CD4-positive, alpha-beta memory T cell (primary cell): ENCODE measurements at places on chromosomes 12 and 14.

DNA sequence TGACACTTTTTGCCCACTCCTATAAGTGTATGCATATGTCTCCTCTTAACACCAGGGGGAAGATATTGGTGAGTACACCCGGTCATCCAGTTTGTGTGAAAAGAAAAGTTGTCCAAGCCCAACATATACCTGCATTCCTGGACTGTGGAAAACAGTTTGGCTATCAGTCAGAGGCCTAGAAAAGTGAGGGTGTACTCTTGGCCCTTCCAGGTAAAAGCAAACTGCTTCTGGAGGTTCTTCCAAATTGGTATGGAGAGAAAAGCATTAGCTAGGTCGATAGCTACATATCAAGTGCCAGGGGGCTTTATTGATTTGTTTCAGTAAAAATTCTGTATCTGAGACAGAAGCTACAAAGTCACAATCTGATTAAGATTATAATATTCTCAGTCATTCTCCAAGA, 144.0 kb downstream of the SPTSSA start:
- DNase-seq, result no peak

GRCh38 chr14:92719890-92720323, 28.5 kb downstream of the LGMN start:
- DNase-seq, result no peak

DNA sequence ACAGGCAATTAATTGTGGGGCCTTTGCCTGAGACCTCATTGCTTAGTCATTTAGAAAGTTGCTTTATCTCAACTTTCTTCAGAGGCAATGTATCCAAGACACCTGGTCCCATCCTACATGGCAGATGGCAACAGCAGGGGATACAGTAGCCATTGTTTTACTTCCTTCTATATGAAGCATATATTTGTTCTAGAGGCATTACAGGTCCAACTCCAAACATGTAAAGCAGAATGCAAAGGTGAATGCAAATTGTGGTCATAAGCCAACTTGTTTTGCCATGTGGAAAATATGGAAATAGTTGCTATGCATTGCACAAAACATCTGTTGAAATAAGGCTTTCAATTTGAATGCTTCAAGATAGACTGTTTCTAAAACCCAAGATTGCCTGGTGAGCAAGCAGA, 109.8 kb upstream of the BCAT1 start:
- DNase-seq, result no peak

GRCh38 chr12:57583008-57583831, 7.8 kb upstream of the PIP4K2C start:
- peak; percentile 74 for DNase-seq

- no peak for DNase-seq
Measured at GRCh38 chr14:42848652-42849051, 1242.0 kb downstream of the LRFN5 start.

- peak; percentile 50 for DNase-seq
Measured at GRCh38 chr12:26833743-26834490, 923 bp upstream of the ITPR2 start.

DNA sequence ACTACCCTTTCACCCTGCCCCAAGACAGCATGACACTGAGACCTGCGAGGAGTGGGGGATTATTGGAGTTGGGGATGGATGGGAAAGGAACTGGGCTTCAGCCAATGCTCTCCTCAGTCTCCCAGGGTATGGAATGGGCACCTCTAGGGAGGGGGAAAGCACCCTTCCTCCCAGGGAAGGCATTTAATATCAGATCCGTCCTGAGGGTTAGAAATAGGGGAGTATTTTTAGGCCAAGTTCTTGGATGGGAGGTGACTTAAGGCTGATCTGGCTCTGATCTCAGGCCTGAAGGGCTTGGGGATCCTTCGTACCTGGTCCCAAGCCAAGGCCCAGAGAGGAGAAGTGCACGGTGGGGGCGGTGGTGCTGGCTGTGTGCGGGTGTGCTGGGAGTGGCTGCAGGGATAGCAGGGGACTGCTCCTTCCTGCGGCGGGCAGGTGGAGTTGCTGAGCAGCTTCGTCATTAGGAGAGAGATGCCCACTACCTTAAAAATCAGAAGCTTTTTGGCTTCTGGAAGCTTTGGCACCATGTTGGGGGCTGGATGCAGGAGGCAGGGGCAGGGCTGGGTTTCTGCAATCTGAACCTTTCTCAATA, 7.0 kb upstream of the CEBPE start:
- DNase-seq, result no peak

- no peak for DNase-seq
Measured at GRCh38 chr12:1498199-1498740, 96.1 kb downstream of the FBXL14 start.

DNA sequence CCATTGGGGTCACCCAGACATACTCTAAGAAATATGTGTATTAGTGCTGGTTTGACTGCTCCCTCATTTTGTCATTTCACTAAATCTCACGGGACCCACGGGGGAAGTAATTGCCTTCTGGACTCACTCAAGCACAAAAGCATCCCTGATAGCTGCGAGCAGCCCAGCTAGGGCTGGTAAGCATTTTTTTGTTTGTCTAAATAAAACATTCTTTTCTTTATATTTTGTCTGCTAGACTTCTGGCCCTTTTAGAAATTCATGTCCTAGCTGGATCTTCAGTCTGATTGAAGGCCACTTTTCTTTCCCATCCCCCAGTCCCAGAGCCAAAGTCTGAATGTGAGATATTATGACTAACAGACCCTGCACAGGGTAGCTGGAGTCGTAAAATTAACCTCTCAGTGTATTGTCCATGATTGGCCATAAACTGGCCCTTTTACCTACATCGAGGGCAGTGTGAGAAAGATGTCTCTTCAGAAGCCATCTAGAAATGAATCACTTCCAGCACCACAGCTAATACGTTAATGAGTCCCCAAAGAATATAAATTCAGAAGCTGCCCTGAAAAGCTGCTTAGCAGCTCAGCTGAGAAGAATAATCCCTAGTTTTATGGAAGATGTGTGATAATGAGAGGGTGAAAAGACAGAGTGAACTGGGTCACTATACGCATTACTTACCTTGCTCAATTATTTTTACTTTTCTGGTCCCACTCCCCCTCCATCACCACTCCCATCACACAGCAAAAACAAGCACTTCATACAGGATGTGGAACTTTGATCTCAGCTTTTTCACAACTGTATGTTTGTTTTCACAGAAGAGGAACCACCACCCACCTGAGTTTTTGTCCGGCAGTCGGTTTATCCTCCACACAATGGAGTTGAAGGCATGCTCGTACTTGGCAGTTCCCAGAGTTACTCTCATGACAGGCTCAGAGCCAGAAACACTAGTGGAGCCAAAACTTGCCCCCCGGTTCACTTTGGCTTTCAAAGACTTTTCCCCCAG, 55.6 kb upstream of the GTF2A1 start:
- no peak for DNase-seq

DNA sequence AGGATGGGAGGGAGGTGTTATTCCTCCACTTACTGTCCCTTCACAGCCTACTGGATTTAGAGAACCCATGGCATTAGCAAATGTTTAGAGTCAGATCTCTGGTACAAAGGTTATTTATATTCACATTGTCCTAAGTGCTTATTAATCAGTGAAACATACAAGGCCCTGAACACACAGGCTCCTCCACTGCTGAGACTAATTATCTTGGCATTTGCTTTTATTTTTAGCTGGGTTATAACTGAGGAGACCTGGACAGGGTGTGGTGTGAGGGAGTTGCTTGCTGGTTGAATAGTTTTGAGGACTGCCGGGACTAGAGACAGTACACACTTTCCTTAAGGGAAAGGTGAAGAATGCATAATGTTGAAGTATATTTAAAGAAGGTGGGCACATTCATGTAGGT, 77.5 kb downstream of the FIGNL2 start:
- no peak for DNase-seq

GRCh38 chr14:83280719-83281118, 1747.1 kb upstream of the SEL1L start:
- no peak for DNase-seq

DNA sequence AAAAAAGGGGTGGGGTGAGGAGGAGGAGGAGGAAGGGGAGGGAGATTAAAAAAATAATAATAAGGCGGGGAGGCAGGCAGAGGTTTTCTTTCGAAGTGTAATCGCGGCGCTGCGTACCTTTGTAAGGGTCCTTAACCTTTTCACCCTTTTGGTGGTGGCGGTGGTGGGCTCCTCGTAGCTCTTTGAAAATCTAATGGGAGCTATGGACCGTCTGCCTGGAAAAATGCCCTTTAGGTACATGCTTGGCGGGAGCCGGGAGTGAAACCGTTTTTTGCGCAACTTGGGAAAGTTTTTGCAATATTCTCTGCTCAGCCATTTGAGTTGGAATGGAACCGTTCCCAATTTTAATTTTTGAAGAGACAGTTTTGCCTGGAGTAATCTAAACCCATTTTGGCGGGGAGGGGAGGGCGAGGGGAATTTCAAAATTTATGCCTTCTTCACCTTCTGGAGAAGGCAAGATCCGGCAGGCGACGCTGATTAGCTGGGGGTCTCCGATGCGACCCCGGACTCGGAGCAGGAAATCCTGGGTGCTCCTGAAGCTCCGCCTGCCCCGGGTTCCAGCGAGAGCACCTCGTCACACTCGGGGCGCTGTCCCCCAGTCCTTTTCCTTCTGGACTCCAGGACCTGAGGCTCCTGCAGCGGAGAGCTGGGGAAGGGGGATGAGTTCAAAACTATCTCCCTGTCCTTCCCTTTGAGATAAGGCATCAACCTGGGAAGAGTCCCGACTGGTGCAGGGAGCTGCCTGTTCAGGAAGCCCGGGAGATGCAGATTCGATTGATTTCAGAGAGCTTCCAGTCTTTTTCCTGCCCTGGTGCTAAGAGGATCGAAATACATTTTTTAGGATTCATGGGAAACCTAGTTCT, 74.6 kb upstream of the TBX5 start:
- DNase-seq, result no peak

GRCh38 chr12:125674554-125675338, 609.5 kb downstream of the AACS start:
- DNase-seq, result no peak

- no peak for DNase-seq
Measured at GRCh38 chr12:121741743-121742142, 29.2 kb downstream of the TMEM120B start.

DNA sequence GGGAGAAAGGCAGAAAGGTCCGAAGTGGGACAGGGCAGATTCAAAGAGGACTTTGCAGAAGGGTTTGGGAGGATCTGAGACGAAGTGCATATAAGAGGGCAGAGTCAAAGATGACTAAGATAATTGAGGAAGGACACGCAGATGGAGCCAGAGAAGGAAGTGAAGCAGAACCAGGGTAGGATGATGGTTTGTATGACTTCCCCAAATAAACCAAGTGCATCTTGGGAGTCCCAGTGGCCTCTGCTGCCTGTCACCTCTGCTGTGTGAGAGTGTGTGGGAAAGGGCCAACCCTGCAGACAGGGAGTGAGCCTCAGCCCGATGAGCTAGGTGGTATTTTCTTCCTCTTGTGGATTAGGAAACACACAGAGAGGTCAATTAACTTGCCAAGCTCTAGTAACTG, 36.8 kb downstream of the FLVCR2 start:
- no peak for DNase-seq

DNA sequence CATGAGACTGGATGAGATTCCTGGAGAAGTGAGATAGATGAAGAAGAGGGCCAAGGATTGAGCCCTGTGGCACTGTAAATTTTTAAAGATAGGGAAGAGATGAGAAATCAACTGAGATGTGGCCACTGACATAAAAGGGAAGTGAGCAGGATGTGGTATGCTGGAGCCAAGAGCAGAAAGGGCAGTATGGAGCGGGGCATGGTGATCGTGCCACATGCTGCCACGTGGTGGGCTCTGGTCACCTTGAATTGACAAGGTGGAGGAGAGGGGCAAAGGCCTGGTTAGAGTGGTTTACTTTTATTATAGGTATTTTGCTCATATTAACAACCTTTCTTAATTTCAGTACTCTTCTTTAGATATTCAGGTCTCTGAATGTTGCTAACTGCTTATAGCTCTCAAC, 257.9 kb downstream of the NEDD1 start:
- DNase-seq, result no peak

- DNase-seq, result no peak
Measured at GRCh38 chr14:55120571-55121495, 8.2 kb upstream of the LGALS3 start.

- DNase-seq, result no peak
Measured at GRCh38 chr12:96146747-96147146, 47.4 kb upstream of the ELK3 start.

DNA sequence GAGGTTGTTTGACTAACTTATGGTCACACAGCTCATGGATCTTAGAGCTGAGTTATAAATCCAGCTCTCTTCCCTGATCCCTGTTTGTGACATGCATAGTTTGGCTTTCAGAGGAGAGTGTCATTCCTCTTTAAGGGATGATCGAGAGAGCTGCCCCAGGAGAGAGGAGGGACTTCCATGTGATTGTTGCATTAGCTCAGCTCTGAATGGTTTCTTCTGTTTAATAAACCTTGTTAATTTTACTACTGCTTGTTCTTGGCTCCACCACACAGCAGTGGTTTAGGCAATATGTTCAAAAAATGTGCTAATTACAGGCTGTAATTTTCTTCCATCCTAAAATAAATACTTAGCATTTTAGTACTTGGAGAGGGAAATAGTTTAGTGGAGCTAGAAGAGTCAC, 152.5 kb downstream of the C12orf75 start:
- DNase-seq, result no peak

- peak; percentile 63 for DNase-seq
Measured at GRCh38 chr12:29317556-29318363, 63.2 kb downstream of the ERGIC2 start.

GRCh38 chr14:59159169-59159568, 29.3 kb upstream of the DAAM1 start:
- DNase-seq, result no peak

- DNase-seq, result no peak
Measured at GRCh38 chr12:3417113-3417512, 73.9 kb upstream of the PRMT8 start.

DNA sequence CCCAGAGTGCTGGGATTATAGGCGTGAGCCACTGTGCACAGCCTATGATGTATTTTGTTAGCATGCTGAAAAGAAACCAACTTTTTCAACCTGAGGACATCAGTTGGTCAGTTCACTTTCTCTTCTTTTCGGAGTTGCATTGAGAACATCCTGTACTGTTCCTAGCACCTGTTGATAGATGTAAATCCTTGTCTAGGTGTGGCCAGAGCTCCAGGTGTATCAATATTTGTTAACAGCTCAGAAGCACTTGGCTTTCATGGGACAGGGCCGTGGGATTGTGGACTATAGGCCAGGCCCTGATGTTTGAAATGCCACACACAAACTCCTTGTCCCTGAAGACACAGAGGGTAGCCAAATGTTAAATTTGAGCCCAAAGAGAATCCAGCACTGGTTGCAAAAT, 14.9 kb downstream of the HCAR2 start:
- no peak for DNase-seq
